ENCODE measurements at places on chromosomes 12 and 14.
A peak's percentile ranks its signal among the peaks of the same experiment; 100 is the strongest.

DNA sequence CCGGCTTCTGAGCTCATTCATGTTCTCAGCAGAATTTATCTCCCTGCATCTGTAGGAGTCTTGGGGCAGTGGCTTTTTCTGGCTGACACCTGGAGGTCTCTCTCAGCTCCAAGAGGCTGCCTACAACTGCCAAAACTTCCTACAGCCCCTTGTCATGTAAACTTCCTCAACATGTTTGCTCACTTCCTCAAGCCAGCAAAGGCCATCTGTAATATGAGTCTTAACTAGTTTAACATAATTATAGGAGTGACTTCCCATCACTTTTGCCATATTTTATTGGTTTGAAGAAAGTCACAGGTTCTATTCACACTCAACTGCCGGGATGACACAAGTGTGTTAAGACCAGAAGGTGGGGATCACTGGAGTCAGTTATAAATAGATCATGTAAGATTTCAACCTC, 194.0 kb downstream of the VRK1 start:
- DNase-seq: no peak

- no peak for DNase-seq
Measured at GRCh38 chr14:89298056-89298834, 118.8 kb downstream of the FOXN3 start.

- DNase-seq: no peak
Measured at GRCh38 chr12:89154743-89155499, 197.4 kb downstream of the DUSP6 start.

- DNase-seq: no peak
Measured at GRCh38 chr12:128817111-128818015, 6.4 kb downstream of the SLC15A4 start.

- peak; percentile 27 for DNase-seq
Measured at GRCh38 chr12:24705741-24706358, 243.1 kb downstream of the BCAT1 start.

GRCh38 chr14:102551995-102552705, 40.3 kb upstream of the RCOR1 start:
- no peak for DNase-seq

DNA sequence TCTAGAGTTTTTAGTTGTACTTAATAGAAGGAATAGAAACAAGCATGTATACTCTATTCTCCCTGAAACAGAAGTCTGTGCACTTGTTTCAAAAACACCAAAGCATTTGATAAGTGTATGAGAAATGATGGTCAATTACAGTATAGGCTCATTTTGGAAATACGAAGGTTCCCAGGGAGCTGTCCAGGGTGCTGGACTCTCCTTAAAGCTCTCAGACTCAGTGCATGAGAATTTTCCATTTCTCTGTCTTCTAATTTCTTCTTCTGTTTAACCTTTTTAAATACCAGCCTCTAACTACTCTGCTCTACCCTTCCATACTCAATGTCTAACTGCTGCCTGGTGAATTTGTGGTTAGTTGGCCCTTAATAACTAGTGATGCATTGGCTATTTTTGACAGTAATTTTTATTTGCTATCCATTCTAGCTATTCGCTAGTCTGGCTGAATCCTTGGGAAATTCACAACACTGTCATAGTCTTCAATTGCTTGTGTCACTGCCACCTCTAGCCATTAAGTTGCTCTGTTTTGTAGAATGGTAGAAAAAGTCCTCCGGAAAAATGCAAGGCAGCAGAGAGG, 229.2 kb downstream of the NRXN3 start:
- no peak for DNase-seq

- no peak for DNase-seq
Measured at GRCh38 chr14:34742270-34743115, 28.1 kb upstream of the CFL2 start.

GRCh38 chr12:13362260-13362841, 165.8 kb downstream of the EMP1 start:
- no peak for DNase-seq

DNA sequence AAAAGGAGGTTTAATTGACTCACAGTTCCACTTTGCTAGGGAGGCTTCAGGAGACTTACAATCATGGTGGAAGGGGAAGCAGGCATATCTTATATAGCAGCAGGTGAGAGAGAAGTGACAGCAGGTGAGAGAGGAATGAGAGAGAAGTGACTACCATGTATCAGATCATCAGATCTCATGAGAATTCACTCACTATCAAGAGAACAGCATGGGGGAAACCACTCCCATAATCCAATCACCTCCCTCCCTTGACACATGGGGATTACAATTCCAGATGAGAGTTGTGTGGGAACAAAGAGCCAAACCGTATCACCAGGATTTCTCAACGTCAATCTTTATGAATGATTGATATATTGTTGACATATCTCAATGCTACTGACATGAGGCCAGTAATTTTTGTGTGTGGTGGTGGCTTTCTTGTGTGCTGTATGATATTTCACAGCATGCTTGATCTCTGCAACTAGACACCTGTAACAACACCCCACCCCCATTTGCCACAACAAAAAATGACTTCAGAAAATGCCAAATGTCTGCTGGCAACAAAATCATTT, 1470.9 kb upstream of the SEL1L start:
- no peak for DNase-seq

DNA sequence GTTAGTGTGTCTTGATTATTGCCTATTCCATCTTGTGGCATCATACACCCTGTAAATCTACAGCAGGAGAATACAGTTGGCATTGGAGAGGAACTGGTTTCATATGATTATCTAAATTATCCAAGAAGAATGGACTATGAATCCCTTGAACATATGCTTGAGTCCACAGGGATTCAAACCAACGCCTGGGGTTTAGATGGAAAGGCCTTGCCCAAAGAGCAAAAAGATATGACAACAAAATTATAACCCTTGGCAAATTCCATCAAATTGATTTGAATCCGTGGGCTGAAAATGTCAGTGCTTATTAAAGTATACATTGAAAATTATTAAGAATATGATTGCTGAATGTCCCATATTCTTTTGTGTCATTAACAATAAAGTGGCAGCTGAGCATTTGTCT, 108.2 kb downstream of the PDE3A start:
- no peak for DNase-seq

GRCh38 chr12:132118876-132119275, 25.2 kb downstream of the DDX51 start:
- DNase-seq: no peak

GRCh38 chr12:55997535-55997859, 421 bp downstream of the SUOX start:
- no peak for DNase-seq

- DNase-seq: no peak
Measured at GRCh38 chr14:99235582-99236320, 36.2 kb downstream of the BCL11B start.

DNA sequence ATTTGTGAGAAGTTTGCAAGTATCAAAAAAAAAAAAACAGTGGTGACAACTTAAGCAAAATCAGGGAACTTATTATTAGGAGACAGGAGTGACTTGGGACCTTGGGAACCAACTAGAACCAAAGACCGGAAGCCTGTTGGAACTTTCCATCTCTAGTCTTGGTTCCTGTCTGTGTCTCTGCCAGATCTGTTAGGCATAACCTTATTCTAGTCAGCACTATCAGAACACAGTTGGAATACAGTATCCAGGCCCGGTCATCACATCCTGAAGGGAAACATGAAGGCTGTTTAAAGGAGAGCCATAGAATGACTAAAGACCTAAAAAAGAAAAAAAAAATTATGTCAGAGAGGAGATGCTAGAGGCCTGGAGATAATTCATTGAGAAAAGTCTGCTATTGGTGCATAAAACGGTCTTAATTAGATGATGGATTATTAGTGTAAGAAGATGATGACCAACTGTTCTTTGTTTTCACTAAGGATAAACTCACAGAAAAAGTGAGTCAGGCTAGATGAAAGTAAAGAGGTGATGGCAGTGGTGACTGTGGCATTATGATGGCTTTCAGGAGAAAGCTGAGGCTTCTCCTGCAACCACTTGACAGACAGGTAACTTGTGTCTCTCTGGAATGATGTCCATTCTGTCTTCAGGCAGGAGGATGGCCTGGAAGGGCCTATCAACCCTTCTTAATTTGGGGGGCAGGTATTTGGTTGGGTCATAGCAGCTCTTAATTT, 28.2 kb downstream of the DACT1 start:
- no peak for DNase-seq

DNA sequence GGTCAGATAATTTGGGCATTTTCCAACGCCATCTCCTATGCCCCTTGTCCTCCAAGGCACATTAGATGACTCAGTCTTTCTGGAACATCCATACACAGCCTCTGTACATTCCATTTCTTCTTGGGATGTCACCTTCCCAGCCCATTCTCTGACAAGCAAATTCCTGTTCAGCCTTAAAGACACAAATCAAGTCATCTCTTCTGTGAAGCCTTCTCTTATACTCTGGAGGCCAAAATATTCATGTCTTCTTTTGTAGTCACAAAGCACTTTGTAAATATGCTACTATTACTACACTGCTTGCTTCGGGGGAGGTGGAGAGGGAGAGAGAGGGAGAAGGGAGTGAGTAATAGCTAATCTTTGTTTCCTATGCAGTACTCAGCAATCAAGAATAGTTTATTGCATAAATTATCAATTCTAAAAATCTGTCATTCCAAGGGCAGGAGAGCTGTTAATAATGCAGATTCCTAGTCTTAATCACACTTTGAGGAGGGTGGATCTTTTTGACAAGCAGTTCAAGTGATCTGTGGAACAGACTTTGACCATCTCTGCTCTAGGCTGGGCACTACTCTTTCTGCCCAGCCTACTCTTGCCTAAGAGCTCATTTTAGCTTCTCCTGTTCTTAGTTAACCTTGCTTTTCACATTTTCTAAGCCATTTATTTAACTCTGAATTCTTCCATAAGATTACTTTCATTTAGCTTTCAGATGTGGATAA, 27.9 kb downstream of the KCNMB4 start:
- DNase-seq: no peak

GRCh38 chr12:103177639-103178255, 220.3 kb downstream of the ASCL1 start:
- DNase-seq: no peak

DNA sequence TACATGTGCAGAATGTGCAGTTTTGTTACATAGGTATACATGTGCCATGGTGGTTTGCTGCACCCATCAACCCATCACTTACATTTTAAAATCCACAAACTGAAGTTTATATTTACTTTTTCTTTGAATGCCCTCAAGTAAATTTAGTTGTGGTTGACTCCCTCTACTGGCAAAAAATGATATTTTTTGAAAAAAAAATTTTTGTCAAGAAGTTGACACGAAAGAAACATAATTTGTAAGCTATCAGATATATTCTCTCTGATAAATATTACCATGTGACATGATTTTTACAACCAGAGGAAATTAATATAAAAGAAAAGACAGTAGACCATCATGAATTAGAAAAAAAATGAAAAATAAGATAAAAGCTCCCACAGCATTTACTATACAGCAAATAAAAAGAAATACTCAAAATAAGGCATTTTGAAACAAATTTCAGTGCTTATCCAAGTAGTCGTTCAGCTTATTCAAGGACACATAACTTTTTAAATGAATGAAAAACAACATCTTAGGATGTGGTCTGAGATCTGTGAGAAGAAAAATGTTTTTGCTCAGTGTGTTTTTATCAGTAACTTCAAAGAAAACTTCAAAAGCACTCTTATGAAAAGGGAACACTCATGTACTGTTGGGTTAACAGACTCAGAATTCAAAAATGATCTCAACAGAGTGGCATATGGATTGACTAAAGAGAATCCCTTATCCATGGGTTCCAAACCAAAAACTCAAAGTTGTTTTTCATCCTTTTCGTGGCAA, 30.0 kb upstream of the GRIP1 start:
- DNase-seq: no peak

DNA sequence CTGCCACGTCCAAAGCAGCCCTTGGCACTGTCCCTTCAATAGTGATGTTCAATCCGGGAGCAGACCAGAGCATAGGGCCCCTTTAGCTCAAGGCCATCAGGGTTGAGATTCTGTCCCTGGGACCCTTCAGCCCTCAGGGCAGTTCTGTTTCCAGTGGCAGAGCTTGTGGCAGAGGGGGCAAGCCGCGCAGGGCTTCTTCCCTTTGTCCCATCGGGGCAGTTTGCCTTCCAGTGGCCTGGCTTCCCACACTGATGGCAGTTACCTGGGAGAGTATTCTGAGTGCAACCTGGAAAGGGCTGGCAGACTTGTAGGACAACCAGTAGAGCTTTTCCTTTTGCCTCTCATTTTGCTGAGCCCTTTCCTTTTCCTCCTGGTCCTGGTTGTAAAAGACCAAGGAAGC, 43.7 kb upstream of the RNU6-8 start:
- DNase-seq: no peak

DNA sequence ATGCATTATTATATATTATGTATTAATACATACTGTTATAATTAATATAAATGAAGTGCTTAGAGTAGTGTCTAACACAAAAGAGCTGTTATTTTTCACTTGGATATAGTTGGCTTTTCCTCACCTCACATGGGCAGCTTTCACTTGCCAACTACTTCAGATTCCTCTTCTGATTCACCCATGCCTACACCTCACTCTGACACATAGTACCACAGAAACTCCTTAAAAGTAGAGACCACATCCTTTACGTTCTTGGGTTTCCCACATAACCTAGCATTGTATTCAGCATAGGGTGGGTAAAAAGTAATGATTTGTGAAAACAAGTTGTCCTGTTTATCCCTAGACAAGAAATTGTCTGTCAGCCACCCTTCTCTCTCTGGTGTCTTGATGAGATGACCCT, 61.0 kb downstream of the DIO2 start:
- no peak for DNase-seq

DNA sequence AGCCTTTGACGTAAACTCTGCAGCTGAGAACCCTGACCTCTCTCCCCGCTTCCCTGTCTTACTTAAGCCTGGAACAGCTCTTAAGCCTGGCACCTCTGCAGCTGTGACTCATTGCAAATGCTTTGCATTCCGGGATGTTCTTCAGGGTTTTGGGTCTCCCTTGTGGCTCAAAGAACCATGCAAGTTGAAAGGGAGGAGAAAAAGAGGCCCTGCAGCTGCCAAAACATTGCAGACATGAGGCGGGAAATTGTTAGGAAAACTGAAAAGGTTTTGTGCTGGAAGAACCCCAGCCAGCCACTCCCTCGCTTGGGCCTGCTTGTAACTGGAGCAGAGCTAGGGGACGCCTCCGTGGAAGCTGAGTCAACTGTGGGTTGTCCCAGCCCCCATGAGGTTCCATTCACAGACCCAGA, 60.2 kb upstream of the FERMT2 start:
- no peak for DNase-seq

DNA sequence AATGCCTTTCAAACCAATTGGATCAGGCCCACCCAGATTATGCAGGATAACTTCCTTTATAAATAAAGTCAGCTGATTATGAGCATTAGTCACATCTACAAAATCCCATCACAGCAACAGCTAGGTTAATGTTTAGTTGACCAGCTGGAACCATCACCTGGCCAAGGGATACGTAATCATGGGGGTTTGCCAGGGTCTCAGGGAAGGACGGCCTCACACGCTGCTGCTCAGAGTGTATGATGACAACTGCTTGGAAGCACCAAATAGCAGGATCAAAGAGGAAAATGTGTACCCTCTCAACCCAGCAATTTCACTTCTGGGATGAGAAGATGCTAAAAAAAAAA, 162.6 kb downstream of the SLC15A4 start:
- DNase-seq: no peak

GRCh38 chr14:91116913-91117588, 3.2 kb downstream of the DGLUCY start:
- DNase-seq: no peak

GRCh38 chr12:30635385-30635784, 60.3 kb downstream of the IPO8 start:
- no peak for DNase-seq
